Stimulated activated CD8-positive, alpha-beta memory T cell treated with anti-CD3 and anti-CD28 coated beads, Interleukin-4, amount 100 ng/mL, for 24 hours (primary cell): ENCODE measurements at places on chromosomes 4 and X.
A peak's percentile ranks its signal among the peaks of the same experiment; 100 is the strongest.

- DNase-seq, result no peak
These were observed 656.7 kb downstream of the GABRG1 start for GRCh38 chr4:45467157-45467556.

DNA sequence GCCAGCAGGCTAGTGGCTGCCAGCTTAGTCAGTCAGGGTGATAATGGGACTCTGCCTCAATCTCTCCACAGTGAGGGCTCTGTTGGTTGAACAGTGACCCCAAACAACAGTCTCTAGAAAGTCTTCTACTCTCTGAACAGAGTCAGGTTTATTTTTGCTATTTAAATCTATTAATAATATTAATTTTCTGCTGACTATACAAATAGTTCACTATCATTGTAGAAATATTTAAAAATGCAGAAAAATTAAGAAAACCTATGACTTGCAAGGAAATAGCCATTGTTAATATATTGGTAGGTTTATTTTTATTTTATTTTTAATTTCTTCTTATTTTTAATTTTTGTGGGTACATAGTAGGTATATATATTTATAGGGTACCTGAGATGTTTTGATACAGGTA is 67.9 kb upstream of the AADAT start:
- DNase-seq, result no peak

GRCh38 chrX:110396735-110397134 is 38.1 kb downstream of the RTL9 start:
- no peak for DNase-seq

DNA sequence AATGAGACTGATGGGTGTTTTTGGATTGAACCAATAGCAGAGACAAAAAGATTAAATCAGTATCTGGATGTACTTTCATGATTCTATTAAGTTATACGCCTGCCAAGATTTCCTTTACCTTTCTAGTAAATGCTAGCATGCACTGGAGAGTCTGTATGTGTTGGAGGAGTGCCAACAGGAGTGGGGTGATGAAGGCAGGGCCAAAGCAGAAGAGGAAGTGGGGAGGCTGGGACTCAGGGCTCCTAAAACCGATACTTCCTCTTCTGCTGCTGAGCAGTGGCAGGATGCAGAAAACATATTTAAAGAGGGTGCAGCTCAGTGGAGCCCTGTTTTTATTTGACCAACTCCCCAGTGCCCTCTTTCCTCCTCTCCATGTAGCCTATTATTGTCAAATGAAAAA is 5.6 kb downstream of the CYSLTR1 start:
- DNase-seq, result peak; percentile 7

GRCh38 chrX:123648028-123648810 is 84.6 kb downstream of the THOC2 start:
- DNase-seq, result no peak

DNA sequence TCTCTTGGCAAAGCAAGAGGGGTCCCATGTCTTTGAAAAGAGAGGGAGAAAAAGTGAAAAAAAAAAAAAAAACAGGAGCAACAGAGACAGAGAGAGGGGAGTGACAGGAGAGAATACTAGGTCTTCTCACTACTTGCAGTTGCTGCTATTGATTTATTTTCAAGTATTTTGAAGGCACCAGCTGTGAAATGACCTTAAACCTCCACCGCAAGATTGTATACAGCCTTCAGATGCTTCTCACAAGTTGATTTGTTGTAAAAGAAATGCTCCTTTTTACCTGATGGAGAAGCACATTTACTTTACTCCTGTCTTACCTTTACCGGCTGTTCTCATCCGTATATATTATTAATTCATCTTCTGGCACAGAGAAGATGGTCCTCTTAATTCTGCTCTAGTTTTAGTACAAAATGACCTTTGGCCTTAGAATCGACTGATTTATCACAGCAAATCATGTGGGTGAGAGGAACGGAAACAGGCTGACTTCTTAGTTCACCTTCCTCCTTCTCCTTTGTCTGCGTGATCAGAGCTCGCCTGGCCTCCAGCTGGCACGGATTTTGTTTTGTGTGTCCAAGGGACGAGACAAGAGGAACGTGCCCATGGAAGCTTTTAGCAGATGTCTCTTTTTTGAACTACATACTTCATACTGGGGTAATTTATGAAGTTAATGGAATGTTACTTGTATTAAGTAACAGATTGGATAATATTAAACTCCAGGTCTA is 82.4 kb upstream of the PACRGL start:
- DNase-seq, result no peak

GRCh38 chr4:113051361-113051760 is 1.9 kb downstream of the ANK2 start:
- no peak for DNase-seq

GRCh38 chr4:3145234-3145924 is 70.9 kb downstream of the HTT start:
- no peak for DNase-seq

DNA sequence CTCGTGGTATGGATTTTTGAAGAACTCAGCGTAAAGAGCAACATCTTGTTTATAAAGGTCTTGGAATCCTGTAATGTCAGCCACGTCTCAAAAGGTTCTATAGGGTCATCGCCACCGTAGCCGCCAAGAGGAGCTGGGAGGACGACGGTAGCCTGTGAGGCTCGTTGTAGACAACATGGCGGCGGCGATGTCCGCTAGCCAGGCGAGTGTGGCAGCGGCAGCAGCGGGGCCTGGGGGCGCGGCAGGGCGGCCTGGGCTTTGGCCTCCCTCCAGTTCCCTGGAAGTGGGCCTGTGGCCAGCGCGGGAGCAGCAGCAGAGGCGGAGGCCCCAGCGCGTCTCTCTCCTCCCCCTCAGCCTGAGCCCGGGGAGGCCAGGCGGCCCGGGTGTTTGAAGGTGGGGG is 143.5 kb upstream of the PBDC1 start:
- DNase-seq, result no peak

DNA sequence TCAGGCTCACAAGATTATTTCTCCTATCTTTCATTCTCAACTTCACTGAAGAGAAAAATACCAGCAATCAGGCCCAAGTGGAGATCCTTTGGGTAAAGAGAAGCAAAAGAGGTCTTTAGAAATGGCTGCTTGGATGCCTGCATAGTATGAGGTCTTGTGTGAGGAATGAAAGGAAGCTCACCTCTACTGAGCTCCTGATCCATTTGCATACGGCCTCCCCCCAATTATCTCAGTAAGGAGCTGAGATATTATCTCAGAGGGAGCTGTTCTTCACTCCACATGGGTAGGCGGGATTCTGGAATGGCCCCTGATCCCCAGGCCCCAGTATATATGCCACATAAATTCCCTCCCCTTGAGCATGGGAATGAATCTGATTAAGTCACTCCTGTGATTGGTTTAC is 75.8 kb downstream of the EVC2 start:
- no peak for DNase-seq

DNA sequence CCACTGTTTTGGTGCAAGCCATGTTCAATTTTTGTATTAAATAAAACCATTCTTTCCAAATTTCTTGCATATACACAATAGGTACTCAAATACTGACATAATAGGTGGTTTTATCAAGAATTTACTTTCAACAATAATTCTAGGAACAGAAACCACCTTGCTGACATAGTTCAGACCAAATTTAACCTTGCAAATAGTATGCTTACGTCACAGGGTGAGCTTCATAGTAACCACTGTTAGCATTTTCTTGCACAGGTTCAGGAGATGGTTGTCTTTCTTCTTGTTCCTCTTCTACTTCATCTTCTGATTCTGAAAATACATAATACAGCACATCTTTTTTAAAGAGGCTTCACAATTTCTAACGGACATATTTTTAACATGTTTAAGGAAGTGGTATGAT is 17.6 kb downstream of the G3BP2 start:
- no peak for DNase-seq

DNA sequence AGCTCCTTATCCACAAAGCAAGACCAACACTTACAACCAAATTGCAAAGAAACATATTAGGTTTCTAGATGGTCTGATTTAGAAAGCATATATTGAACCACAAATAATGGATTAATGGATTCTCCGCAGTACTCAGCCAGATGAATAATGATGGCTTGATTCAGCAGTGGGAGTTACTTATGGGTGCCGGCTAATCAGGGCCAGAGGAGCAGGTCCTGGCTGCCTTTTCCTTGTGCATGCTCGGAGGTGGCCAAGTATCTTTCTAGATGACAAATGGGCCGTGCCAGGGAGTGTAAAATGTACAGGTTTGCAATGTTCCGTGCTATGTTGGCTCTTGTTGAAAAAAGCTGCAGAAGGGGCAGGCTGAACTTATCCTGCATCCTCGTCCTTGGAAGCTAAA is 70.2 kb downstream of the VCX3A start:
- DNase-seq, result no peak

- no peak for DNase-seq
These were observed 566.8 kb downstream of the PDHA2 start for GRCh38 chr4:96406742-96407141.

- no peak for DNase-seq
These were observed 133.7 kb upstream of the CPXCR1 start for GRCh38 chrX:88613338-88613737.

GRCh38 chrX:69100478-69100877 is 64.8 kb downstream of the PJA1 start:
- no peak for DNase-seq

- no peak for DNase-seq
These were observed 105.6 kb downstream of the ANXA10 start for GRCh38 chr4:168197926-168198325.

GRCh38 chr4:14076776-14077175 is 449.3 kb upstream of the BOD1L1 start:
- DNase-seq, result no peak

DNA sequence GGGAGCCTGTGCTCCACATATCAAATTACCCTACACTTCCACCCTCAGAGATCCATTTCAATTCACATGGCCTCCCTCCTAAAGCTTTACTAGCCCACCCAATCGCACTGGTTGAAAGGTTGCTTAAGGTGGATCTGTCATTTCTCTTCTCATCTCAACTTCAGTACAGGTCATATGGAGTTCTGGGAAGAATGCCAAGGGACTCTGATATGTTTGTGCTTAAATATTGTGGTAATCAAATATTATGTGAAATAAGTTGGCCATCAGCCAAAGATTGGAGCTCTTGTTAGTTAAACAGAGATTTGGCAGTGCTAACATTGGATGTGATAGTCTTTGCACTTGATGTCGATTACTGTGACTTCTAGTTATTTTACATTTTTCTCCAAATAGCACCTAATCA is 20.5 kb downstream of the SEPTIN6 start:
- no peak for DNase-seq

- no peak for DNase-seq
These were observed 344.2 kb downstream of the MAPK10 start for GRCh38 chr4:86015412-86016350.

DNA sequence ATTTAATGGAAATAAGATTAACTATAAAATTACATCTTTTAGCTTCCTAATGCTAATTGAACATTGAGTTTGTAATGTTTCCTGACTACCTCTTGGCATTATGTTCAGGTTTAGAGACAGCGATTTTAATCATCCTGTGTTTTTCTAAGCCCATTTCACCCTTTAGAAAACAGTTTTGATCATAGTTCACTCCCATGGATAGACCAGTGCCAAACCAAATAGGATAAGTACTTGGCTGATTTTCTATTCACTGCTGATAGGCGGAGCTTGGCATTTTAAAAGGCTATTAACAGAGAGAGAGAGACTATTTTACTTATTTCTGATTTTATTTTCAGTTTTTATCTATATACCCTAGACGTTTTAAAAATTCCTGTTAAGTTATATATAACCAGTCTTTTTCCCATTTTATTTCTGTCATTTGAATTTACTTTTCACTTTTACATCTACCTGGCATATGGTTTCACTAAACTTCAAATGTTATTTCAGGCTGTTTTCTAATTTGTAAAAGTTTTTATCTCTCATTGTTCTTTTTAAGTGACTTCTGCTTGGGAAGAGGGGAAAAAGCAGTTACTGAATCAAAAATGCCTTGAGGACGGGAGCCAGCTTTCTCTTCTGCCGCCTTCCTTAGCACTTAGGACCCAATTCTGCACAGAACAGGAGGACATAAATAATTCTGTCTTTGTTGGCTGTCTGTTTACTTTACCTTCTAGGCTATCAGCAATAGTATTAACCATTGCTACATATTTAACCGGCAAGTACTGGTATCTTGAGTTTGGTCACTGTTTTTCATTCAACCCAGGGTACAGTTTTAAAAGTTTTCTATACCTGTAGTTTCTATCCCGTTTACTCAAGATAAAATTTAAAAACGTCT is 46.4 kb downstream of the SGMS2 start:
- no peak for DNase-seq

GRCh38 chr4:54006755-54007154 is 57.6 kb downstream of the CHIC2 start:
- DNase-seq, result no peak
